ENCODE measurements at places on chromosomes 12 and 14.

- no peak for DNase-seq
Measured at GRCh38 chr12:64810831-64811230, 13.6 kb upstream of the TBC1D30 start.

GRCh38 chr12:15427913-15428312 lies 105.6 kb downstream of the PTPRO start:
- no peak for DNase-seq

DNA sequence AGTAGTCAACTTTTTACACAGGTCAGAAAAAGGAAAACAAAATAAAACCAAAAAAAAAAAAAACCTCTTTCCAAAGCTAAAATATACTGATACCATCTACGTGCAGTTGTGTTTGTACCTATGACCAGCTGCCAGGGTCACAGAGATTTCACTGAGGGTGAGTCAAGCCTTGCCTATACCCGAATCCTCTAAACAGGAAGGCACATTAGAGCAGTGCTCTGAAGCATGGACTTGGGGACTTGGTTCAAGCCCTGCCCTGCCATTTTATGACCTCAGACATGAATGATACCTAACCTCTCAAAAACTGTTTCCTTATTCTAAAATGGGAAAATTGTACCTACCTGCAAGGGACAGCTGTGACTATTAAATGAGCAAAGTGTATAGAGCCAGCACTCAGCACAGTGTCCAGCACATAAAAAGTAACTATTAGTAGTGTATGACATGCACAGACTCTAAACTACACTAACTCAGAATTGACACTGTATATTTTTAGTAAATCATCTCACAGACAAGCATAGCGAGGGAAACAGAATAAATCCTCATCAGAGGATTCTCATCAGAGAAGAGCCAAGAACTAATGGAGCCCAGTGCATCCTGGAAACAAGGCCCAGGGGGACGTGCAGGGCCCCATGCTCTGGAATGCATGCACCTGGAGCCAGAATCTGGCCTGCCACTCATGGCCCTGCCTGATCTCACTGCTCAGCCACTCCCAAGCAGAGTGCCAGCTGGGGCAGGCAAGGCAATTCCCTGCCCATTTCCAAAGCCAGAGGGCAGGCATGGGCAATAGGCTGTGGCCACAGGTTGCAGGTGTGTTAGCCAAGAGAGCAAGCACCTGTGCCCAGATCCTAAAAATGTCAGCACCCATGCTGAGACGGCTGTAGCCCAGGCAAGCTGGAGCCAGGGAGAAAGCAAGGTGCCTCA lies 57.0 kb downstream of the NT5DC3 start:
- no peak for DNase-seq

- DNase-seq: no peak
Measured at GRCh38 chr14:52075371-52075770, 6.5 kb upstream of the NID2 start.

DNA sequence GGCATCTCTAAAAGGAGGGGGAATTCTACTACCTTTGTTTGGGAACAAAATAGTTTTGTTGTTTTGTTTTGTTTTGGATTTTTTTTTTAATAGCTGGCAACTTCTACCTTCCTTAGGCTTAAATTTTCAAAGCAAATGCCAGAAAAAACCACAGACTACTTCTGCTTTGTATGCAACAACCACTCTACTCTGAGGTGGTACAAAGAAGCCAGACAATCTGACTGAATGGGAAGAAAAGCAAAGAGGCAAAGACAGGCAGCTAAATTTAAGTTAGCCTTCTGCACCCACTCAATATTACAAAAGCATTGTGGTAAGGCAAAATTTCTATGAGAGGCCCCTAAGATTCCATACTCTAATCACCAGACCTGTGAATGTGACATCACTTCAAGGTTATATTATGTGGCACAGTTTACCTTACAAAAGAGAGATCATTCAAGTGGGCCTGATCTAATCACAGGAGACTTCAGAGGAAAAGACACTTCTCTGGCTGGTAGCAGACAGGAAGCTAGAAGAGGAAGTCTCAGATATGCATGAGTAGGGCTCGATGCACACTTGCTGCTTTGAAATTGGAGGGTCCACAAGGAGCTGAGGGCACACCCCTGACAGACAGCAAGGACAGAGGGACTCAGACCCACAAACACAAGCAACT lies 566.6 kb downstream of the RPS29 start:
- DNase-seq: no peak

- no peak for DNase-seq
Measured at GRCh38 chr12:105076098-105076497, 8.2 kb downstream of the ALDH1L2 start.

- no peak for DNase-seq
Measured at GRCh38 chr12:68271346-68271745, 17.9 kb upstream of the IL22 start.

GRCh38 chr12:65685514-65685913 lies 138.8 kb upstream of the HMGA2 start:
- DNase-seq: no peak

GRCh38 chr14:21197418-21198205 lies 41.7 kb upstream of the OR5AU1 start:
- DNase-seq: no peak

- no peak for DNase-seq
Measured at GRCh38 chr12:6970096-6970527, 352 bp downstream of the PHB2 start.

GRCh38 chr14:59148334-59148900 lies 40.0 kb upstream of the DAAM1 start:
- no peak for DNase-seq

- no peak for DNase-seq
Measured at GRCh38 chr12:65856521-65856920, 32.2 kb downstream of the HMGA2 start.

- DNase-seq: no peak
Measured at GRCh38 chr12:112762753-112763152, 28.8 kb upstream of the RPH3A start.

GRCh38 chr12:28936221-28936620 lies 212.9 kb upstream of the FAR2 start:
- no peak for DNase-seq
